ENCODE measurements at places on chromosomes 7 and 10.

- no peak for DNase-seq
These were observed 142.6 kb upstream of the CAV2 start for GRCh38 chr7:116356979-116357378.

DNA sequence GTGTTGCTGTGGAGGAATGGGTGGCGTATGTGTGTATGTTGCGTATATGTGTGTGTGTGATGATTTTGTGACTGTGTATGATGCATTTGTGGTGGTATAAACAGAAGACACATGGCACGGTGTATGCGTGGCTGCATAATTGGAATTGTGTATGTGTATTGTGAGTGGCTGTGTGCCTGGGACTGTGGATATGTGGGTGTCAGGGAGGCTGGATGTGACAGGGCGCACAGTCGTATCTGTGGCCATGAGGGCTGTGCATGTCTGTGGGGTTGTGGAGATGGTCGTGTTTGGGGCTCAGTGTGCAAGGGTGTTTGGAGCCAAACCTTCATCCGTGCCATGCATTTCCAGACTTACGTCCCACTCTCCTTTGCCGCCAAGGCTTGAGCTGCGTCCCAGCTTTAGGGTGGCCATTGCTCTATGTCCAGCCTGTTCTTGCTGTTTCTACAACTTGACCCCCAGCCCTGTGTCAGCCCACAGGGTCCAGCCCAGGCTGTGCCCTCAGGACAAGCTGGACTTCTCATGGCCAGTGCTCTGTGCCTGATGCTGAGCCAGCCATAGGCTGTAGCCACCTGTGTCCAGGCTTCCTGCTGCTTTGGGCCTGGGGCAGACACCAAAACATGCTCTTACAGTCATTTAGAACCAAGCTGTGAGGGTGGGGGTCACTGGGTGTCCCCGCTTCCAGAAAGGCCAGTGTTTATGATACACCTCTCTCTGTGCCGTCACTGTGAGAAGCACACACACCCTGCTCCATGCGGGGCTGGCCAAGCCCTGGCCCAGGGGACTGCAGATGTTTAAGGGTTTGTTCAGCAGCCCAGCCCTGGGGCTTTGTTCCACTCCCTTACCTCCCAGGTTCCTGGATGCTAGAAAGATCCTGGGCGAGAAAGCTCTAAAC, 127.6 kb downstream of the NEURL1 start:
- no peak for DNase-seq

DNA sequence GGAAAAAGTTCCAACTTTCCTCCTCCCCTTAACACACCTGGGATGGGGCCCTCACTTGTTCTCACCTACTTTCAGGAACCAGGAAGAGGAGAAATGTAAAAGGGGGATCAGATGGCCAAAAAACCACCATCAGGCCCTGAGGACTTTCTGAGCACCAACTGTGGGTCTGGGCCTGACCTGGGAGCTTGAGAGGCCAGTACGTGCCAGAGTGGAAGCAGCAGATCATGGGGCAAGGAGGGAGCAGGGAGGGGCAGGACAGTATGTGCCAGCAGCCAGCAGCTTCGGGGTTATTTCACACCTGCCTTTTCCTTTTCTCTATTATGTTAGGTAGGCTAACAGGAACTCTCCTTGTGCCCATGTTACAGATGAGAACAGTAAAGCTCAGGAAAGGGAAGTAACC, 118.8 kb upstream of the UNC5B start:
- DNase-seq: no peak

GRCh38 chr10:5545778-5546710, 21.3 kb downstream of the CALML3 start:
- DNase-seq: no peak

- DNase-seq: no peak
These were observed 182.0 kb upstream of the PHYHIPL start for GRCh38 chr10:58994226-58995057.

GRCh38 chr7:150466477-150466876, 16.0 kb downstream of the GIMAP8 start:
- DNase-seq: no peak

DNA sequence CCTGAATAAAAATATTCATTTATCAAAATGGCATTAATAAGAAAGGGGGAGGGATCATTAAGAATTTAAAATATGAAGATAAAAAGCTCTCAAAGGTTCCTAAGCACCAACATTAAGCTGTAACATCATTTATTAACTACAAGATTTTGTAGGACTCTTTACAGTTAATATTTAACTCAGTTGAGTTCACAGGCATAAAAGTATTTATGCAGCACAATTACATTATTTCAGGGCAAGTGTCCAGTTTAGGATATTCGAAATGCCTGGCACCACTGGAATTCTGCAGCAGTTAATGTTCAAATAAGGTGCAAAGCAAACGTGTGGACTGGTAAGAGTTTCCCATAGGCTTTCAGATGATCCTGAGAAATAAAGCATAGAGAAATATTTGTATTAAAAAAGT, 30.5 kb downstream of the NPS start:
- no peak for DNase-seq

DNA sequence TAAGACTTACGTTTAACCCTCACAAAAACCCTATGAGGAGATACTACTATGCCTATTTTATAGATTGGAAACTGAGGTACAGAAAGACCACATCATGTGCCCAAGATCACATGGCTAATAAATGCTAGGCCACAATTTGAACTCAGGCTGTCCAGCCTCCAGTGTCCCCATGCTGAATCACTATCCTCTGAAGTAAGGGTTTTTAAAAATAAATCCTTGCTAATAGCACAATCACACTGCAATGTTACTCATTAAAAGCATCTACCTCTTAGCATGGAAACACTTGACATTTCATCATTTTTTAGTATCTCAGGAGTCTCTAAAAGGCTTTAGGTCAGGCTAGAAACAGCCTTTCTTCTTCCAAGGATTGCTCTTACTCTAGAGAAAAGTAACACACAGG, 50.0 kb upstream of the PPP1R3C start:
- DNase-seq: no peak

DNA sequence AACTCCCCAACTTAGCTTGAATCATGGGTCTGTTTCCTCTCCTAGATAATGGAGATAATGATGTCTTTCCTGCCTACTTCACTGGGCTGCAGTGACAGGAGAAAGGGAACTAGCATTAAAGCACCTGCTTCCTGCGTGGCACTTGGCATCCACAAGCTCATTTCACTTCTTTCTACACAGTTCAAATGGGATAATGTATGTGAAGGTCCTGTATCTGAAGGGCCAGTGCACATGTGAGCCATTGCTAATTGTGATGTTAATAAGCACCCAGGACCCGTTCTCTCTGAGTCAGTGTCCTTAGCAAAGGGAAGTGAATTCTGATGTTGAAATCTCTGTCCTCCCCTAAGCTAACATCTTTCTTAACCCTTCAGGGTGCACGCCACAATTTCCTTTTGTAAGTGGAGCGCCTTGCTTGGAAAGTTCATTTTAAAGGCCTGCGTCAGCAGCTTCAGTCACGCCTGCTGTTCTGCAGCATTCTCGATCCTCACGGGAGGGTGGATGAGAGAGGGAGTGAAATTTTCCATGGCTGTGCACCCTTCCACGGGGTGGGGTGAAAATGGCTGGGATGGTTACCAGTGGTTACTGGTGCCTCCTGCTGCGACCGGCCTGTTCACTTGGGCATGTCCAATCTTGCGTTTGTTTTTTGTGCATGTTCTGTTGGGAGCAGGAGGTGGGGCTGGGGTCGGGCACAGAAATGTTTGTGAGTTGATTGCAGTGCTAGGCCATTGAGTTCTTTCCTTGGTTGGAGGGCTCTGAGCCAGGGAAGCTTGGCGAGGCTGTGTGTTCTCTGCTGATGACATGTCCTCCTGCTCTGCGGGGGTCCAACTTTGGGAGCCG, 59.2 kb downstream of the HK1 start:
- DNase-seq: peak; percentile 54

DNA sequence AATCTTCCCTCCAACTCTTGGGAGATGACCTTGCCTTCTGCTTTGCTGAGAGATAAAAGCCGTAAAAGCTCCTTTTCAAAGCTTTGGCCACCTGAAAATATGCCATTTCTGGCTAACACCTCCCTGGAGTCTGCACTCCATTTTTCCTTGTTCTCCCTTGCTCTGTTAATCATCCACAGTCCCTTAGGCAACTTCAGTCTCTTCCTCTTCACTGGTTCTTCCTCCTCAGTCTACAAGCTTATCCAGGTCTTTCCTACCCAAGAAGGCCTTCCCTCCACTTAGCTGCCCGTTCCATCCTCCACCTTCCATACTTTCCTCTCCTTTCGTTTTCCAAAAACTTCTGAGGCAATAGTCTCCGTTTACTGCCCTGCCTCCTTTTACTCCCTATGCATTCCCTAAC, 30.5 kb downstream of the PAX2 start:
- DNase-seq: no peak

DNA sequence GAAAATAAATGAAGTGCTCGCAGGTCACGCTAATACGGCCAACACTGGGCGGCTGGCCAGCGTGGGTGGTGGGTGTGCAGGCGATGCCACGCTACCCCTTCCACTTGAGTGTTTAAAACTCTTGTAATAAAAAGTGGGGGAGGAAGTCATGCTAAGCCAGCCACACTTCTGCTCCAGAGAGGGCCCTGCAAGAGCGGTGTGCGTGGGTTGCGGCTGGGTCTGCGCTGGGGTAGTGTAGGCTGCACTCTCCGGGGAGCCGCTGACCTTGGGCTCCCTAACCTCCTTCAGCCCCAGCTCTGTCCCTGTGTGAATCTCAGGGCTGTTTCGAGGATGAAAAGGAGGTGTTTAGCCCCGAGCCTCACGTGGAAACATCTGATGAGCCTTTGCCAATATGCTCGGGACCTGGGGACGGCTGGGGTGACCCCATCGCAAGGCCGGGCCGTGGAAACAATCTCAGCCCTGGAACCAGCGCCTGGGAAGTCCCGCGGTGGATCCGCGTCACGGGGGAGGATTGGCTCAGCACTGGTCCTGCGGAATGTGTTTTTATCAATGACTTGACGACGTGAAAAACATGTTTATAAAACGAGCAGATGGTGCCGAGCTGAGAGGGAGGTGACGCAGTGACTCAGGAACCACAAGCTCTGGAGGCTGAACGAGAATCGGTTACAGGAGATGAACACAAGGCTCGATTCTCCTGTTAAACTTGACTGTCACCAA, 278.5 kb downstream of the DNAJB6 start:
- no peak for DNase-seq

- no peak for DNase-seq
These were observed 427.1 kb downstream of the GPAM start for GRCh38 chr10:111756217-111757061.

DNA sequence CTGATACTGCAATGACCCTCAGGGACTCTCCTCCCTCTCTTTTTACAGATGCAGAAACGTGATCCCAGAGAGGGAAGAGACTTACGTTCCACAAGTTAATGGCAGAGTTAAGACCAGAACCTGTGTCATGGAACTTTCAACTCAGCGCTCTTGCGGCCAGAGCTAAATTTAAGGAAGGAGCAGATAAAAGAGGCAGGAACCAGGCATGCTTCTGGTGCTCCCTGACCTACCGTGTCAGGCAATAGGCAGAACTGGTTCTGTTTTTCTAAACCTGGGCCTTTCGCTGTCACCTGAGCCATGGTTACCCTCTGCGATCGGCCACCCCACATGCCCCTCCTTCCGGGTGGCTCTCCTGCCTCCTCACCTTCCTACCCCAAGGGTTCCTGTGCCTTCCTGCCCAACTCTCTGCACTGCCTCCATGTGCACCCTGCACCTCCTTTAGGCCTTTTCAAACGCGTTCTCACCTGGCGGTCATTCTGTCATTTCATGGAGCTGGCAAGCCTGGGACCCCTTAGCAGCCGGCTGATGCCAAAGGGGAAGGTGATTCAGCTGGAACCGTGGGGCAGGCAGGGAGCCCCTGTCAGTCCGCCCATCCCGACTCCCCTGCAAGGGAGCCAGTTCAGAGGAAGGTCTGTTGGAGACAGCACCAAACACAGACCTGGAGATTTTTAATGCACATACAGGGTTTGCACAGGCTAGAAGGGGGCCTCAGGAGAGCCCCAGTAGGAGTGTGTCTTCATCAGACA, 7.7 kb upstream of the GBX1 start:
- no peak for DNase-seq

DNA sequence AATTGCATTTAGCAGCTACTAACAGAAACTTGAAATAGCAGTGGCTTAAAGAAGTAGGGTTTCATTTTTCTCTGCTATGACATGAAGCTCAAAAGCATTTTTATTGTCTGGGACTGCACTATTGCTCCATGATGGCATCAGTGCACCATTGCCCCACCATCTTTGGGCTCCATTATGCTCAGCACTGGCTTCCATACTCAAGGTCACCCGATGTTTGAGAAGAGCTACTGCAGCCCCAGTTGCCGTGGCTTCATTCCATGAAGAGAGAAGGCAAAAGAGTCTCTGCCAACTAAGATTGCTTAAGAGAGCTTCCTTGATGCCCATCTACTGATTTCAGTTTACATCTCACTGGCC, 192.2 kb upstream of the LRGUK start:
- DNase-seq: no peak

Measured in DMS 273 treated with DMSO at 0.1 percent for 48 hours (cell line).